ENCODE measurements at places on chromosomes 7 and 10.

DNA sequence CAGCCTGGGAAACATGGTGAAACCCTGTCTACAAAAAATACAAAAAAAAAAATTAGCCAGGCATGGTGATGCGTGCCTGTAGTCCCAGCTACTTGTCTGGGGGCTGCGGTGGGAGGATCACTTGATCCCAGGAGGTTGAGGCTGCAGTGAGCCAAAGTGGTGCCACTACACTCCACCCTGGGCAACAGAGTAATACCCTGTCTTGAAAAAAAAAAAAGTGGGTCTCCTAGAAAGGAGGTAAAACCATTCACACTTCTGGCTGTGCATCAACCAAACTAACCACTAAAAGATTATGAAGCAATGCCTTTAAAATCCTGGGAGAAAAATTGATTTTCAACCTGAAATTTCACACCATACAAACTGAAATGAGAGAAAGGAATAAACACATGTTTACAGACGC lies 35.4 kb upstream of the C10orf71 start:
- DNase-seq, result no peak

DNA sequence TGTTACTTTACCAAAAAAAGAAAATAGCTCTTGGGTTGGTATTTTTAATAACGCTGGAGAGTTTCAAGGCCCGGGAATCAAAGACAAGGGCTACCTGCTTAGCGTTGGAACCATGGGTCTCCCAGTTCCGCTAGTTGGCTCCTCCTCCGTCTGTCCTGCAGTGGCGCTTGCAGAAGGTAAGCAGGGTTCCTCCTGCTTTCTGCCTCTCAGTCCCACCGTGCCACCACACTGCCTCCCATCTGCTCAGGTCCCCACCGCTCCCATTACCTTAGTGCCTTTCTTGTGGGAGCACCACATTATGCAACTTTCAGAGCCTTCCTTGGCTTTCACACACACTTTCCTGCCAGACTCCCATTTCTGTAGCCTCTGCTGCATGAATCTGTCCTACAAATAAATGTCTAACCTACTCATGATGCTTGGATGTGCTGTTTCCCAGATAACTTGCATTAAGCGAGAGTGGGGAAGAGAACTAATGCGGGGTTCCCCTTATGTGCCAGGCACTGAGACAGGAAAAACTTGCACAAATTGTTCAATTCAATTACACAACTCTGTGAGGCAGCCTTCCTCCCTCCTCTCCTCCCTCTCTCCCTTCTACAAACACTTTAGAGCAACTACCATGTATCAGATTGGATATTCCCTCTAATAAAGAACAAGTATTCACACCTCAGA lies 124.5 kb downstream of the AOAH start:
- no peak for DNase-seq

GRCh38 chr7:116436305-116436826 lies 63.2 kb upstream of the CAV2 start:
- DNase-seq, result no peak

GRCh38 chr10:102384053-102384452 lies 11.5 kb upstream of the NFKB2 start:
- DNase-seq, result no peak

GRCh38 chr7:123746055-123746454 lies 2.7 kb downstream of the WASL start:
- DNase-seq, result no peak

Data from occipital lobe (tissue), 3 donors.